ENCODE measurements at places on chromosomes 5 and 9. TPM values are rescaled to one million over a fixed set of nuclear protein-coding genes. Genes with fewer than 3 reads are reported as not detected.

DNA sequence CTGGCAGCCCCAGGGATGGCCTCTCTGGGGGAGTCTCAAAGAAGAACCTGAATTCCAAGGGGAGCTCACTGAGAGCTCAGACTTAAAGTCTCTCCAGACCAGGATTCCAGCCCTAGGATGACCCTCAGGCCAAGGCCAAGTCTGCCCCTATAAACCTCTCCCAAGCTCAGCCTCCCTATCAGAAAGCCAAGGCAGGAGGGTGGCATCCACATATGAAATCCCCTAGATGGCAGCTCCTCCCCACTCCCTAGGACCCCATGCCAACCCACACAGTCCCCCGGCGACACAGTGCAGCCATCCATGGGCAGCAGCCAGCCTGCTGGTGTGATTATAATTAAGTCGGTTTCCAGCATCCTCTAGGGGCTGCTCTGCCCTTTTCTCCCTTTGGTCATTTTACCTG lies 269.9 kb downstream of the CDK5RAP2 start:
- no peak for DNase-seq

KIF20A gene
- 2.4 TPM for total RNA-seq

DNA sequence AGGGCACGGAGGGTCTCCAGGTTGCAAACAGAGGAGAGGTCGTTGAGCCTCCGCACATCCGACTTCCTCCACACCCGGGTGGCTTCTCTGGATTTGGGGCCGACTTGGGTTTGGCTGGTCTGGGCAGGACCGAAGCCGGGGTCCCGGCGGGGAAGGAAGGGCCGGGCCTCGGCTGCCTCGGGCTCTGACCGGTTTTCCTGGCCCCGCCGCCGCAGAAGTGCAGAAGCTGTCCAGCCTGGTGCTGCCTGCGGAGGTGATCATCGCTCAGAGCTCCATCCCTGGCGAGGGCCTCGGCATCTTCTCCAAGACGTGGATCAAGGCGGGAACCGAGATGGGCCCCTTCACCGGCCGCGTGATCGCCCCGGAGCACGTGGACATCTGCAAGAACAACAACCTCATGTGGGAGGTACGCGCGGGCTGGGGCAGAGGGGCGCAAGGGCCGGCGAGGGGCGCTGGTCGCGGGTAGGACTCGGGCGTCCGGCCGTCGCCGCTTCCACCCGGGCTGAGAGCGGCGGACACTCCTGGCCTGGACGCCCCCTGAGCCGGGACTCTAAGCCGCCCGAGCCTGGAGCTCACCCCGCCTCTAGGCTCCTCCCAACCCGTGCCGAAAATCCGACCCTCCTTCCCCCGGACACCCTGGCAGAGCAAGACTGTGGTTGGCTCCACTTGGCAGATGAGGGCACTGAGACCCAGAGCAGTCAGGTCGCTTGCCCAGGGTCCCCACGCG lies 2.2 kb downstream of the PRDM12 start:
- no peak for DNase-seq

FBP2 gene
- not detected for total RNA-seq
